KBM-7 (cell line): ENCODE measurements at places on chromosomes 4 and X.
A peak's percentile ranks its signal among the peaks of the same experiment; 100 is the strongest.

DNA sequence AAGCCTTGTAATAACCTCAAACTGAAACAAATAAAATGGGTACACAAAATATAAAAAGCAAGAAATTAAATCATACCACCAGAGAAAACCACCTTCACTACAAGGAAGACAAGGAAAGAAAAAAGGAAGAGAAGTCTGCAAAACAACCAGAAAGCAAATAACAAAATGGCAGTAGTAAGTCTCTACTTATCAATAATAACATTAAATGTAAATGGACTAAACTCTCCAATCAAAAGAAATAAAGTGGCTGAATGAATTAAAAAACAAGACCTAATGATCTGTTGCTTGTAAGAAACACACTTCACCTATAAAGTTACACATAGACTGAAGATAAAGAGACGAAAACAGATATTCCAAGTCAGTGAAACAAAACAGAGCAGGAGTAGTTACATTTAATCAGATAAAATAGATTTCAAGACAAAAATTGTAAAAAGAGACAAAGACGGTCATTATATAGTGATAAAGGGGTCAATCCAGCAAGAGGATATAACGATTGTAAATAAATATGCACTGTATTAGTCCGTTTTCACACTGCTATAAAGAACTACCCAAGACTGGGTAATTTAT lies 144.1 kb downstream of the MAB21L2 start:
- no peak for DNase-seq

DNA sequence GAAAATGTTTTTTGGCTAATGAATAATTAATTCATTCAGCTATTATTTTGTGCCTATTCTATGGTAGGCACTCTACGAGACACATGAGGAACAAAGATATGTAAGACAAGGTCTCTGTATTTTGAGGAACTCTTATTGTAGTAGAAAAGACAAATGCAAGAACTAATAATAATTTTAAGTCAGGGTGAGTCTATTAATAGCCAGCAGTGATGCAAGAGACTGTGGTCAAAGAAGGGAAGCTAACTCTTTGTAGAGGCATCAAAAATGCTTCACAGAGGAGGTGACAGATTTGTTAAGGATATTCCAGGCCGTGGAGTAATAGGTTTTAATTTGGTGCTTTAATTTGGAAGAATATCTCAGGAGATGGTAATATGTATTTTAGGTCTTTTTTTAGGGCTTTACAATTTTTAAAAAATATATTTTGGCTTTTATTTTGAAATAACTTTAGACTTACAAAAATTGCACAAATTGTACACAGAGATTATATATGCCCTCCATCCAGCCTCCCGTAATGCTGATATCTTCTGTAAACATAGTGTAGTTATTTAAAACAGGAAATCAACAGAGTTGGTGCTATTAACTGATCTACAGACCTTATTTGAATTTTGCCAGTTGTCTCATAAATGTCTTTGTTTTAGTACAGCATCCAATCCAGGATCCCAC lies 48.1 kb downstream of the DCLK2 start:
- peak; percentile 7 for DNase-seq

DNA sequence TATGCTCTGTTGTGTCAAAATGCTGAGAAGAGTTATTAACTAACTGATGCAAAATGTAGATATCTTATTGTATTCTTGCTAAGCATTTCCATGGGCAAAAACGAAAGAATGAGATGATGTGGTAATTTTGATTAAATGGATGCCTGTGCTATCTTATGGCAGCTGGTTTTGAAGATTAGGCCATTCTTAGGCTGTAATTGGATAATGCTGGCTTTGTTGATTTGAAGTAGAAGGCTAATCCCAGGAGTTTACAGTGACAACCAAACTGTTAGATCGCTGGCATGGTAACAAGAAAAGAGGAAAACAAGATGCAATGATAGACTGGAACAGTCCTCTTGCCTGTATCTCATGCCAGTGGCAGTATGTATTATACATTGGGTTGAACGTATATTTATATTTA lies 74.1 kb upstream of the WDR44 start:
- DNase-seq, result no peak

- no peak for DNase-seq
Observed at GRCh38 chrX:30327762-30328161, 18.6 kb upstream of the NR0B1 start.

DNA sequence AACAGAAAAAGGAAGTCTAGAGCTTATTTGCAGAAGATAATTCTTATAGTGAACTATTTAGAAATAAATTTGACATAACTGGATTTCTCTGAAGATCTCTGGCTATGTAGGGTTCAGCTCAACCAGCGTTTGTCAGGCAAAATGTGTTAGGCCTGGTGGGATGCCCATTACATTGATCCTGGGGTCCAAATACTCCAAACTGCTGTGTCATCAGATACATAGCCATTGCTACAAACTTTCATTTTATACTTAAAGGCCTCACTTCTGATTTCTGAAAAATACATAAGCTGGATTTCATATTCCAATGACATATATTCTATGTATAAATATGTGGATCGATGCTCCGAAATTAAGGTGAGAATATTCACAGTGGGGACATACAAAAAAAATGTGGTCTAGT lies 1958.9 kb upstream of the TENM3 start:
- DNase-seq, result no peak

GRCh38 chr4:6180841-6181631 lies 19.3 kb downstream of the JAKMIP1 start:
- DNase-seq, result no peak

GRCh38 chr4:38179690-38180377 lies 219.6 kb downstream of the PTTG2 start:
- DNase-seq, result peak; percentile 80

DNA sequence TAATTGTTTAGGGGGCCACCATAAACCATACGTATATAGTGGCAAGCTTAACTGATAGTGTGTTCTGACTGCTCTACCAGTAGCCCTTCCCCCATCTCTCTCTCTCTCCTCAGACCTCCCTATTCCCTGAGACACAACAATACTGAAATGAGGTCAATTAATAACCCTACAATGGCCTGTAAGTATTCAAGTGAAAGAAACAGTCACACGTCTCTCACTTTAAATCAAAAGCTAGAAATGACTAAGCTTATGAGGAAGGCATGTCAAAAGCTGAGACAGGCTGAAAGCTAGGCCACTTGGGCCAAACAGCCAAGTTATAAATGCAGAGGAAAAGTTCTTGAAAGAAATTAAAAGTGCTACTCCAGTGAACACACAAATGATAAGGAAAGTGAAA lies 78.0 kb downstream of the PRDM5 start:
- DNase-seq, result no peak

- no peak for DNase-seq
Observed at GRCh38 chr4:159283696-159284095, 180.8 kb downstream of the RAPGEF2 start.

DNA sequence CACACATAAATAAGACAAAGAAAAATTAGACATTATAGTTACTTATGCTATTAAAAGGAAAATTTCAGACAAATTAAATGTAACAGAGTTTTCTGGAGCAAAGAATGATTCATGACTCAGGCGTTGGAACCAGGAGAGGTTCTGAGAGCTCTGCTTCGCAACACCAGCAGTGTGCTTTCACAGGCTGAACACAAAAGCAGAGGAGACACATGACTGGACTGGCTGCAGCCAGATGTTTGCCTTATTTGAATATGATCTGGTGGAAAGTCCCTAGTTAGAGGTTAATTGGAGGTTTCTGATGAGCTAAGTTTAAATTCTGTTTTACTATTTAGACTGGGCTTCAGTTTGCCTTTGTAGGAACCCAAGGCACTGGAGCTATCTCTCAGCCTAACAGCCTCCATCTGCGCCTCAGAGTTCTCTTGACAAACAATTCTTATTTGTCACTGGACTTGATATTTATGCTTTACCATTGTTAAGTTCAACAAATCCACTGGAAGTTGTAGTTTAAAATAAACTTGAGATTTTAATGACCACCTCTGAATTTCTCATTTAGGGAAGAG lies 16.2 kb downstream of the BOD1L1 start:
- no peak for DNase-seq

DNA sequence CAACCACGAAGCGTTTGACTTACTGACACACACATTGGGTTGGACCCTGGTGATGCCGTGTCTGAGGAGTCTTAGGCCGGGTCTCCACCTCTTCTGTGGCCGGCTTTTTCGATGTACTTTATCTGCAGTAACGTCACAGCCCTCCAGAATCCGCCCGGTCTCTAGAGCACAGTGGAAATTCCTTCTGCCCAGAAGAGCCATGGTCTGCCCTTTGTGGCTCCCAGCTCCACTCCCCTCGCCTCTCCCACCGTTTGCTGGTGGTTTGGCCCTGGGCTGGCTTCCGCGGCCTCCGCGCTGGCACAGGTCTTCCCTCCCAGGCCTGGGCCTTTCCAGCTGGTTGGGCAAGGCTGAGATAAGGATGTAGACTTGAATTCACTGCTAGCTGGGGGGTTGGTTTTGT lies 4.3 kb downstream of the MAEA start:
- no peak for DNase-seq

- DNase-seq, result no peak
Observed at GRCh38 chrX:72368796-72369195, 63.1 kb upstream of the CITED1 start.

DNA sequence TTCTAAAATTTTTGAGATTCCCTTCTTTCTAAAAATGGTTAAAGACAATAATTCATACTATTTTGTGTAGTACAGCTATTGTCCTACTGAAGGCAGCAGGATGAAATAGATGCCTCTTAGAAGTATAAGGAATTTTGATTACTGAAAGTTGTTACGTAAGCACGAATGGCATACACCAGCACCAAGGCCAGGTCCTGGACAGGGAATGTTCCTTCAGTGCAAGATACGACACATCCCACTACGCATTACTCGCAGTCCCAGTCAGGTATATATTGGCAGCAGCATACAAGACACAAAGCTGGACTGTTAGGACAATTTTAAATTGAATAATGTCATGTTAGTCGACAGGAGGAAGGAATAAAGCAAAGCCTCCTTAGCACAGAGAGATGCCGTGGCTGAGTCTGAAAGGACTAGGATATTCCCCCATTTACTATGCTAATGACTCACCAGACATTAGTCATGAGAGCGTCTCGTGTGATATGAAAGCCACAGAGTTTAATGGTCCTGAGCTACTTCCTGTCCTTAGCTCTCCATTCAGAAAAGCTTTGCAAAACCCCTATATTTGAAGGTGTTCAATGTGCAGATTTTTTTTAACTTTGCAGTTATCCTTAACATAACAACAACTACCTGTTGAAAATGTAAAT lies 504.3 kb downstream of the FAM133A start:
- DNase-seq, result no peak

DNA sequence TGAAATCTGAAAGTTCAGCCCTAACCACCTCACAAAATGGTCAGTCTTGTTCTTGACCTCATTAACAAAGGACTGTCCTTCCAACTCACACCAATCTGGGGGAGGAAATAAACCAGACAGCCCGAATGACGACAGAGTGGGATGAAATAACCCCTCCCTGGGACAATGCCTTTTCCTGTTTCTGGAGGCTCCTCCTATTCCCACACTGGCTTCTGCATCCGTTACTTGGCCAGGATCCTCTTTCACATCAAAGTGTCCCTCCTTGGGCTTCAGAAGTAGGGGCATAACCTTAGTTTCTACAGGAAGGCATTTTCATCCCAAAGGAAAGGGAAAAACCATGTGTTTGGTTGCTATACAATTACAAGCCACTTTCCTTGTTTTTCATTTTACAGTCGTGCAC lies 59.8 kb upstream of the RPL34 start:
- DNase-seq, result no peak

DNA sequence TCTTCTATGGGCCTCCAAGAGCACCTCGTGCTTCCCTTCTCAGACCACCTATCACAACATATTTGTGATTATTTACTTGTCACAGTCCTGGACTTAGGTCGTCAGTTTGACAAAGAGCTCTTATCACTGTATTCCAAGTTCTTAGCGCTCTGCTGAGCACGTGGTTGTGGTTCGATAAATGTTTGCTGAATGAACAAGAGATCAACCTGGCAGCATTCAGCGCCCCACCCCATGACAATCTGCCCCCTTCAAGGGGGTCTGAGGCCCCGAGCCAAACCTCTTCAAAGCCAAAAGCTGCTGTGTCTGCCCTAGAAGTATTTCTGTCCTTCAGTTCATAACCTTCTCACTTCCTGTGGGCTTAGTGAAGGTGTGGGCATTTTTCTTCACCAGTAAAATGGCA lies 15.0 kb downstream of the RPS4X start:
- DNase-seq, result no peak

DNA sequence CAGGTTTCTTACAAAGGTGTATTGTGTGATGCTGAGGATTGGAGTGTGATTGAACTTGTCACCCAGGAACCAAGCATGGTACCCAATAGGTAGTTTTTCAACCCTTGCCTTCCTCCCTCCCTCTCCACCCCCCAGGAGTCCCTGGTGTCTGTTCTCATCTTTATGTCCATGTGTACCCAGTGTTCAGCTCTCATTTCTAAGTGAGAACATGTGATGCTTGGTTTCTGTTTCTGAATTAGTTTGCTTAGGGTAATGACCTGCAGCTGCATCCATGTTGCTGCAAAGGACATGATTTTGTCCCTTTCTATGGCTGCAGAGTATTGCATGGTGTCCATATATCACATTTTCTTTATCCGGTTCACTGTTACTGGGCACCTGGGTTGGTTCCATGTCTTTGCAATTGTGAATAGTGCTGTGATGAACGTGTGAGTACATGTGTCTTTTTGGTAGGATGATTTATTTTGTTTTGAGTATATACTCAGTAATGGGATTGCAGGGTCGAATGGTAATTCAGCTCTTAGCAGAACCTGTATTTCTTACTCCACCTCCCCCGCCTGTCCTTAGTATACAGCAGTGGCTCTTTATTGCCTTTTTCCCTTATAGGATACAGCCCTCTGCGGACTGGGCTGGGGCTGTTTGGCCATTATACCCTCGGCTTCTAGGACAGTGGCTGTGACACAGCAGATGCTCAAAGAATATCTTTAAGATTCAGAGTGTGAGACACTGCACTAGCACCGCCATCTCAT lies 145.4 kb downstream of the PTTG2 start:
- no peak for DNase-seq

- no peak for DNase-seq
Observed at GRCh38 chrX:13076176-13076961, 31.9 kb upstream of the FAM9C start.

- DNase-seq, result peak; percentile 56
Observed at GRCh38 chrX:136193771-136194170, 46.4 kb downstream of the FHL1 start.

DNA sequence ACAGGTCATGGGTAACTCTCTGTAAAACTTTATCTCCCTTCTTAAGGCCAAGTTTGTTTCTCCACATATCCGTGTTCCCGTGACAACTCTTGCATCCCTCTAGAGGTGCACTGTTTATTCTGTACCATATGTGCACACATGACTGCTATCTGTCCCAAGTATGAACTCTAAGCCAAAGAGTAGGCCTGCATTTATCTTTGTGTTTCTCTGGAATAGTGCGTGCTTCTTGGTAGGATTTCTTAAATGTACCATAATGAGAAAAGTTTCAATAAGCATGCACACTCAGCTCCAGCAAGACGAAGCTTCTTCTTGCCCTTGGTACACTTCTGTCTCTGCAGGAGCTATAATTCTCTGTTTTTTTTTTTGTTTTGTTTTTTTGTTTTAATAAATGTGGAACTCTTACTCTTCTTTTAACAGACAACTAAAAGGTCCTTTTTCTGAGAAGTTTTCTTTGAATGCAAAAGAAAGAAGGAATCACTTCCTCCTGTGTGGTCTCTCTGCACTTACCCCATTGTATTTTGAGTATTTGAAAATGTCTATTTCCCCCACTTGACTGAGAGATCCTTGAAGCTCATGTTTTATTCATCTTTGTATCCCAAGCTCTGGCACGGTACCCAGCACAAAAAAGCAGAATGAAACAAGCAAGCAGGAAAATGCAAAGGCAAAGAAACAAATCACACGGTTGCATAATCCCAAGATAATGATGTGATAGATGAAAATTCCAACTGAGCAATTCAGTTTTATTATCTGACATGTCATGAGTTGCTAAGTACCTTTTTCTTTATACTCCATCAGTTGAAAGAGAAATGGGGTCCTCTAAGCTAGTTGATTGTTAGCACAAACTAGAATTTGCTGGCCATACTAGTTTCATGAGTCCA lies 521.9 kb upstream of the BOD1L1 start:
- DNase-seq, result no peak
